ENCODE measurements at places on chromosomes 3 and 15.
A peak's percentile ranks its signal among the peaks of the same experiment; 100 is the strongest.

DNA sequence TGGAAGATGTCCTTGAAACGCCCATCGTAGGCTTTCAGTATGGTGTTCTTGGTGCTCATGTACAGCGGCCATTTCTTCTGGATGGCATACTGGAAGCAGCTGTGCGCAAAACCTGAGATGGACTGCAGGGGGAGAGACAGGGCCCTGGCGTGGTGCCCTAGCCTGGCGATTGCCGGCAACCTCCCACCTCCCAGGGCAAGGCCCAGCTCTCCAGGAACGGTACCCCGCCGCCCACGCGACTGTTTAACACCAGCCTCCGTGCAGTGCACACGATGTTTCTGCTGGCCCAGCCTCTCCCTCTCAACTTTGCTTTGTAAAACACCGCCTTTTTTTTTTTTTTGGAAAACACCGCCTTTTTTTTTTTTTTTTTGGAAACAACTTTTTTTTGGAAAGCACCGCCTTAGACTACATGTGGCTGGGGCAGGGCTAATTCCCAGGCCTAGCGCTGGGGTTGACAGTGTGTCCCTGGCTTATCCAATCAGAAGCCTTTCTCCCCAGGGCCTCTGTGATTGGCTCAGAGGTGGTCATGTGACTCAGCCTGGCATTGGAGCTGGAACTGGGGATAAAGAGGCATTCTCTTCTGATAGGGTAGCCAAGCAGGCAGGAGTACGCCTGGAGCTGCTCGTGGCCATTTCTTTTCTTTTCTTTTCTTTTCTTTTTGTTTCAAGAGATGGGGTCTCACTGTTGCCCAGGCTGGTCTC, 14.7 kb downstream of the IDH2 start:
- DNase-seq: peak; percentile 42

DNA sequence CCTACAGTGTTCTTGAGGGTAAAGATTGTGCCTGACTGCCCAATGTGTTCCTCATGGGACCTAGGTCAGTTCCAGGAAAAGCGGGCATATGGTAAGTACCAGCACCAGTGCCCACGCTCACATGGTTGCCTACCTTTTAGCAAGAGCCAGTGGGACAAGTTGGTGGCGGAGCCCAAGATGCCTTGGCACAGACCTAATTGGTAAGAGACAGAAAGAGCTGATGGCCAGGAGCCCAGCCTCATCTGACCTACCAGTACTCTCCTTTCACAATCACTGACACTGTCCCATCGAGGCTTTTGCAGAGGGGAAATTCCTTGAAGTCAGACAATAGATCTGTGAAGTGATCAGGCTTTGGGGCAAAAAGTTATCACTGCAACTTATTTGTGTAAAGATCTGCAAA, 98.4 kb upstream of the BCL6 start:
- DNase-seq: no peak

GRCh38 chr3:77271711-77272110, 231.8 kb downstream of the ROBO2 start:
- DNase-seq: no peak

DNA sequence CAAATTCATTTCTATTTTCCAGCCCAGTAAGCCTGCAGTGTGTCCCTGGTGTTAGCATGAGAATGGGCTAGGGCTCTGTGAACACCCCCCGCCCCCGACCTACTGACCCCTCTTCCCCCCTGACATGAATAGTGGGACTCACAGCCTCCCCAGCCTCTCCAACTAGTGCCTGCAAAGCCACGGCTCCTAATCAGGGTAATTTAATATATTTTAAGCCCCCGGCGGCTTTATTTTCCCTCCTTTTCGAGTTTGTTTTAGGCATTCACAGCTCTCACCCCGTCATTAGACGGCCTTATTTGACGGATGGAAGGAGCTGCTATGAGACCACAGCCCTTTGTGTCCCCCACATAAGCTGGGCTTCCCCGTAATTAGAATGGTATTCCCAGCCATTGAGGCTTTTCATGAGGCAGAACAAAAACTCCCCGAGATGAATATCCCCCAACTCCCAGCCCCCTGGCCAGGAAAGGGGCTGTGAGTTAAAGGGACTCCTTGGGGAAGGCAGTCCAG, 78.3 kb upstream of the POLG start:
- no peak for DNase-seq

- no peak for DNase-seq
These were observed 268.9 kb downstream of the GABRB3 start for GRCh38 chr15:26504009-26504408.

DNA sequence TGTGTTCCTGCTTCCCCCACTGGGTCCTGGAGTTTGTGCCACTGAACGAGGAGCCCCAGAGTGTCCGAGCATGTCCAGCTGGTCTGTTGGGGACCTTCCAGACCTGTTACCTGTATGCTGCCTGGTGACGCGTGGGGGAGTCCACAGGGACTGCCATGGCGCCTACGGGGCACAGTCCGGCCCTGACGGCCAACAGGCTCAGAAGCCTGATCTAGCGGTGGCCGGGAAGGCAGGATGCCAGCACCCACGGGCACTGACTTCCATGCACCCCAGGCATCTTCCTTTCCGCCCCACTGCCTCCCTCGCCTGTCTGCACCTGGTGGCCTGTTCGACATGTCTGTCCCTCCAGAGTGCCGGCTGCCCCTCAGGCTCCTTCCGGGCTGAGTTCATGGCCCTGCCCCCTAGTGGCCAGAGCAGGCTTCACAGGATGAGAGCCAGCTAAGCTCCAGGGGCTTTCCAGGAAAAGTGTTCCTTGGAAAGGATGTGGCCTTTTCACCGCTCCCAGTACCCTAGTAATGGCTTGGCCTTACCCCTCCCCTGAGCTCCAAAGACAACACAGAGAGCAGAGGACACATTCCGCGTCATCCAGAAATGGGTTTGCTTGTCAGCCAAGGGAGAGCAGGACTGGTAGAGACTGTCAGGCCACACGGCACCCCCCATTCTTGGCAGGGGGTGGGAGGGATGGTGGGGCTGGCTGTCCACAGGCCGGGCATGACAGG, 35.7 kb downstream of the NGRN start:
- DNase-seq: peak; percentile 43

- DNase-seq: no peak
These were observed 277.7 kb downstream of the EDEM1 start for GRCh38 chr3:5465183-5465582.

GRCh38 chr3:169133178-169134161, 530.0 kb downstream of the MECOM start:
- peak; percentile 26 for DNase-seq

DNA sequence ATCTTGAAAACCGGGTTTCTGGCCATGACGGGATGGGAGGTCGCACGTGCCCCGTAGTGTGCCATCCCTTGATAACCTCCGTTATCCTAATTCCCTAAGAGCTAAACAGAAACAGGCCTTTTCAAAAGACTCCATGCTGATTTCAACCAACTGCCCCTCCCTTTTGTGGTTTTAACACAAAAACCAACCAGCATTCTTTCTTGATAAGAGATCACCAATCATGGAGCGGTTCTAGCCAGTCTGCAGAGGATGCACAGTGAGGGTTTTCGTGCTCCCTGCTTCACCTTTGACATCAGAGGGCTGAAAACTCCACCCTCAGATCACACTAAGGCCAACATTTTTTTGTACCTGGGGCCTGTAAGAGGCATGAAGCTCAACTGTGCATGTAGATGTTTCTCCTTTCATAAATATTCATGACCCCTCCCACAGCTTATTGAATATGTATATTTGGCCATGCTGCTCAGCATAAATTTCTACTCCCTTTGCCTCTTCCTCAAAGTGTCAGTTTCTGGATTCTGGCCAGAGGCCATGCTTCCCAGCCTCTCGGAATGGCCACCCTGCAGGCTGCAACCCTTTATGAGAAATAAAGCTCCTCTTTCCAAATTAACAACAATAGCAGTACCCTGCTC, 41.3 kb downstream of the FAM3D start:
- DNase-seq: no peak

GRCh38 chr15:98000249-98001203, 40.0 kb downstream of the ARRDC4 start:
- DNase-seq: peak; percentile 49

GRCh38 chr3:18100121-18100520, 325.0 kb downstream of the SATB1 start:
- DNase-seq: no peak

DNA sequence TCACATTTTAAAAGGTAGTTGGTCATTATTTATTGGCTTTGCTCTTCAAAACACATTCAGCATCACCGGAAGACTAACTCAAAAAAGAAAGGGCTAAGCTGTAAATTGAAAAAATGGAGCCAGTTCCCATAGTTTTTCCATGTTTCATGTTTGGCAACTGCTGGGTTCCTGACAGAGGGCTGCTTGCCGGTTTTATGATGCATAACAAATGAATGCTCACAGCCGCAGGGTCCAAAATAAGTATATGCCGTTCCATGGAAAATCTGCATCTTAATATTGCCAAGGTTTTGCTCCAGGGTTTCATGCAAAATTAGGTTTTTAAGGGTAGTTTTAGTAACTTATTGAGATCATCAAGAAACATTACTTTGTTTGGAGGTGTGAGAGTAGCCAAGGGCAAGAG, 15.8 kb downstream of the SLC12A1 start:
- DNase-seq: peak; percentile 52

DNA sequence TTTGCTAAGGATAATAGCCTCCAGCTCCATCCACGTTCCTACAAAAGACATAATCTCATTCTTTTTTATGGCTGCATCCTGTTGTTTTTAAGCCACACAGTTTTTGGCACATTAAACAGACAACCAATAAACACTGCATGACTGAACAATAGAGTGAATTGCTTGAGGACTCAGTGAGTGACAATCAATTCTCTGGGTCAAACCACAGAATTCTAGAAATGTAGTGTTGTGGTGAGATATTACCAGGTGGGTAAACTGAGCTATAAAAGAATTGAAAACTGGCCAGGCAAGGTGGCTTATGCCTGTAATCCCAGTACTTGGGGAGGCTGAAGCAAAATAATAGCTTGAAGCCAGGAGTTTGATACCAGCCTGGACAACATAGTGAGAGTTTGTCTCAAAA, 154.7 kb upstream of the CADPS start:
- no peak for DNase-seq

Data from AG20443 (cell line).